ENCODE measurements at places on chromosomes 5 and 9.

- no peak for DNase-seq
Observed at GRCh38 chr5:7385681-7386080, 10.3 kb upstream of the ADCY2 start.

- no peak for DNase-seq
Observed at GRCh38 chr9:114522286-114522685, 17.0 kb upstream of the WHRN start.

- no peak for DNase-seq
Observed at GRCh38 chr9:109945573-109945972, 165.6 kb downstream of the PALM2AKAP2 start.

DNA sequence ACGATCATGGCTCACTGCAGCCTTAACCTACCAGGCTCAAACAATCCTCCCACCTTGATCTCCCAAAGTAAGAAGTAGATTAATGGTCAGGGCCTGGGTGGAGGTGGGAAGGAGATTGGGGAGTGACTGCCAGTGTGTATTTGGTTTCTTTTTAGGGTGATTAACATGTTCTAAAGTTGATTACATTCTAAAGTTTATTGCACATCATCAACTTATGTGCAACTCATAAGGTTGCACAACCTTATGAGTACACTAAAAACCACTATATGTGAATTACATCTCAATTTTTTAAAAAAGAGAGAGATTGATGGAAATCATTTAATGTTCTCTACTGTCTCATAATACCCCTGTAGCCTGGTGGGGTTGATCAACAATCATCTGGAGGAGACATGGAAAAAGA lies 218.1 kb downstream of the AOPEP start:
- DNase-seq, result no peak

DNA sequence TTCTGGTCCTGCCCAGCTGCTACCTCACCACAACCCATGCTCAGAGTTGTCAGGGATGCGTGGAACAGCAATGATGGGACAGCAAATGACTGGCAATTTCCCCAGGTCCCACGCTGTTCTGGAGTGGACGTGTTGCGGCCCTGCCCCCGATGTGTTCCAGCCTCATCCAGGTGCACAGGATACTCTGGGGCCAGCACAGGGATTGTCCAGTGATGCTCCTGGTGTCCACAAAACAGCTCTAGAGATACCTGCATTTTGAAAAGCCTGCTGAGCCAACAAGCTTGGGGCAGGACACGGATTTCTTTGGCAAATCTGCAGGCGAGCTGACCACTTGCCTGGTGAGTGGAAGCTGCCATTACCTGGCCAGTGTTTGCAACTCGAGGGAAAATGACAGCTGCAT lies 88.7 kb downstream of the ANKRD33B start:
- no peak for DNase-seq

DNA sequence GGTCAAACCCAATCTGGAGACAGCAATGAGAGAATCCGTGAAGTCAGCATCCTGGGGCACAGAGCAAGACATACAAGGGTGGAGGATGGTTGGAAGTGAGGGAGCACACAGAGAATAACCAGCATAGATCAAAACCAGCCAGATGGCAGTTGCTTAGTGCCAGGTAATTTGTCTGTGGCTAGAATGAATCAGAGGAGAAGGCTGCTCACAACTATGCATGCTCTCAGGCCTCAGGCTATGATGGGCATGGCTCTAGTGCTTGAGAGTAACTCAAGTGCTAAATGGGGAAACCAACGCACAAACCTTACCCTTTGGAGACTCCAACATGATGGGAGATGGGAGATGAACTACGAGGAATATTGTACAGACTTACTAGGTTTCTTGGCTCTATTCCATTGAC lies 160.8 kb downstream of the DMRT2 start:
- no peak for DNase-seq

DNA sequence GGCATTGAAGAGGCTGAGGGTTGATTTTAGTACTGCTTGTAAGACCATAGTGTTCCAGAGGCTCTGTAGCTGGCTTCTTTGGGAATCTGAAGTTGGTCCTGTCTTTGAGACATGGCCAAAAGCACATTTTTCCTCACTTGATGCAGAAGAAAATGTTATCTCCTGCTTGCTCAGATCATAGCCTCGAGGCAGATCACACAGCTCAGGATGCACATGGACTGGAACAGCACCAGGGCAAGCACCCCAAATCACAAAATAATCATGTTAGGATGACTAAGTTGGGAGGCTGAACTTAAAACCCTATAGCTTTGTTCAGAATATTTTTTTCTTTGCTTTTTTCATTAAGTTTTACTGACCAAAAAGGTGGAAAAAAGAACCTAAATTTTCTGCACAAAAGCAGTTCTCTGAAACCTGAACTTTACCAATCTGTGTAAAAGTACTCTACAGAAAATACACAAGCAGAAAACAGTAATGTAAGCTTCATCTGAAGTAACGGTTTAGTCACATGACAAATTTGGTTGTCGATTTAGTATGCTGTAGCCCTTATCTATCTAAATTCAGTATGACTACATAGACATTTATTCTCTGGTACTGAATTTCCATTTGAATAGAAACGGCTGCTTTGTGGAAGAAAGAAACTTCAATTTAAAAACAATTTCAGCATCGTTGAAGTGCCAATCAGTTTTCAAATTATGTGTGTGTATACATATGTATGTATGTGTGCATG lies 3.4 kb downstream of the KLHL9 start:
- DNase-seq, result no peak

GRCh38 chr5:180133551-180133950 lies 62.0 kb upstream of the RNF130 start:
- DNase-seq, result no peak
